SIG-M5 (cell line): ENCODE measurements at places on chromosomes 5 and 9.

GRCh38 chr9:132754236-132754635, 84.0 kb downstream of the GTF3C4 start:
- DNase-seq = no peak

- DNase-seq = no peak
Measured at GRCh38 chr9:69178583-69179011, 4.5 kb downstream of the TJP2 start.

DNA sequence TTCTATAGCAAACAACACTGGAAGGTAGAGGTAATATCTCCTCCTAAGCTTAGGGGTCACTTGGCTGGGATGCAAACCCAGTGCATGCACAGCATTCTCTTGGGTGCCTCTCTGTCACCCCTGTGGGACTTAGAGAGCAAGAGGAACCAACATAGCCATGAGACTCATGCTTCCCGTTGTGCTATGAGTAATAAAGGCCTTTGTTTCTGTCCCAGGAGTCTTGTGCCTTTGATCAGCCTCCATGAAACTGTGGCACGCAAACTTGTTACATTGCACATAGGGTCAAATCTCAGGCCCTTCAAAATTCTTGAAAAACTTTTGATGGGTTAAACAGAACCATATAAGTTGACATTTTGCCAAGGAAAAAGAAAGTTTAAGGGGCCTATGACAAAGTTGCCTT, 272.8 kb downstream of the TAF11L14 start:
- no peak for DNase-seq

DNA sequence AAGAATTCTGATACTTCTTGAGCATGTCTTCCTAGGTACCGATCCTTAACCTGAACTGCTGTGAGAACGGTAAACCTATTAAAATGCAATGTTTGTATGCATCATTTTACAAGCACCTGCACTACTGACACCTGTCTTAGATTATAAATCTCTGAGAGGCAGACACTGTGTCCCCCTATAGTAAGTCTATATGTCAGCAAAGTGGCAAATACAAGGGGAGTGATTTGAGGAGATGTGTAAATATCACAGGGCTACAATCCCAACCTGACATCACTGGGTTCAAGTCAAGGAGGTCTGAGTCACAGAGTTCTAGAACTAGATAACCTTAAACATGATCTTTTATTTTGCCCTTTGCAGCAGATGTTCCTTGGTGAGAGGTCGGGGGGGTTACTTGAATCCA, 64.1 kb downstream of the ANKH start:
- DNase-seq = no peak

GRCh38 chr5:122333564-122333963, 21.5 kb downstream of the SNCAIP start:
- no peak for DNase-seq

DNA sequence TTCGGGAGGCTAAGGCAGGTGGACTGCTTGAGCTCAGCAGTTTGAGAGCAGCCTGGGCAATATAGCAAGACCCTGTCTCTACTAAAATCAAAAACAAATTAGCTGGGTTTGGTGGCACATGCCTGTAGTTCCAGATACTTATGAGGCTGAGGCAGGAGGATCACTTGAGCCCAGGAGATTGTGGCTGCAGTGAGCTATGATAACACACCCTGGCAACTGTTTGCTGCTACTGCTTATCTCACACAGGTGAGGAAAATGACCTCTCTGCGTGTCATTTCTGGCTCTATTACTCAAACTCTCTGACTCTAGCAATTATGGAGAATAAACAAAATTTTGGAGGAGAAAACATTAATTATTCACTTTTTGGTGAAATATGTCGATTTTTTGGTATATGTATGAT, 45.3 kb upstream of the TMC1 start:
- no peak for DNase-seq

DNA sequence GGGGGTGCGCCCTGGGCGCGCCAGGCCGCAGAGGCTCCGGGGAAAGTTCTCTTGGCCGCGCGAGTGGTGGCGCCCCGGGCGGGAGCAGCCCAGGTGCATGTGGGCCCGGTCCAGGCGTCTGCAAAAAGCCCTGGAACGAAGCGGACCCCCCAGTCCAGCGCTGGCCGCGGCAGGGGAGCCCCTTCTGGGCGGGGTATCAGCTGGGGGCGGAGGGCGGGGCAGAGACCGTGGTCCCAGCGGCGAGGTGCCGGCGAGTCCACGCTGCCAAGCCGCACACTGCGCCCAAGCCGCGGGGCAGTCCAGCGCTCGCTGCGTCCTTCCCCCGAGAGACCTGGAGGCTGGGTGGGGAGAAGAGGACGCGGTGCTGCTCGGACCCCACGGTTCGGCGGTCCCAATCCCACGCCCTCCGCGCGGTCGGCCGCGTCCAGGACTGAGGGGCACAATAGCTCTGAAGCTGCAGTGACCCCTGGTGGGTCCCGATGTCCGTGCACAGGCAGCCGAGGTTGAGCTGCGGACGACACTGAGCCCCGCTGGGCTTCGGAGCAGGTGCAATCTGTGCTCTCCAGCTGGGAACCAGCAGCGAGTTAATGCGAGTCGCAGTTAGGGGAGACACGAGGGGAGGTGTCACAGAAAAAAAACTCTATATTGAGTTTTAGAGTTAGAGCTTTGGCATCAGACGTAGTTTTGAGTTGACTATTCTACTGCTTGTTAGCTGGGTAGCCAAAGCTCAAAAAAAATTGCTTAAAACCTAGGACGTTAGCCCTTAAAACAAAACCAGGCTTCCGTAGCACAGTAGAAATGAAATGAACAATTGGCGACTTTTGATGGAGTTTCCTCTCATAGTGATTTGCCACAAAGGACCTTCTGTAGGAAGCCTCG, 1.1 kb upstream of the EPB41L4A start:
- no peak for DNase-seq

GRCh38 chr5:175729829-175730277, 72.0 kb downstream of the HRH2 start:
- peak; percentile 23 for DNase-seq

DNA sequence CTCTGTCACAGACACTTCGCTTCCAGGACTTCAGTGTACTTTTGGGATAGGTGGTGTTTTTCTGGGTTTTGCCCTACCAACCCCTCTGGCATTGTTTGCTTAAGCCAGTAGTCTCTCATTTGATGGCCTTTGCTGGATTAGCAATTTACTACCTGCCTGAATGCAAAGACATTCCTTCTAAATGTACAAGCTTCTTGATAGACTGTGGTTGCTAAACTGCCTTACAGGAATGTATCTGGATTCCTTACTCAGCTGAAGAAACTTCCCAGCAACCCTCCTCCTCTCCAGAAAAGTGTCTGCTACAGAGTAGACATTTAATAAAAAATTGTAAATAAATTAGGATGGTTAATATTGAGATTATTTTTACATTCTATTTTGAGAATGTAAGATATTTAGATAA, 1916.7 kb downstream of the EFNA5 start:
- DNase-seq = no peak

DNA sequence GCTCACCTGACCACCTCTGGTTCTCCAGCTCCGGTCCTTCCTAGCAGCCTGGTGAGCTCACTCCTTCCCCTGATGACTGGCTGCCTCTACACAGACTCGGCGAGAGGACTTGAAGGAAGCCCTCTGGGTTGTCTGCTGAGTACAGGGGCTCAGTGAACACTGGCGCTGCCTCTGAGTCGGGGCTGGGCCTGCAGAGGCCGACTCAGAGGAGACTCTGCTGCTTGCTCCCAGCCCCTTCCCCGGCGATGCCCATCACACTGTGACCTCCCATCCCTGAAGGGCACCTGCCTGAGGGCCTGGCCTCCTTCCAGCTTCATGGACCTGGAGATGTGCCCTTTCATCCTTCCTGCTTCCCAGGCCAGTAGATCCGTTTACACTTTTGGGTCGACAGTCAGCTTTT, 22.0 kb downstream of the CRB2 start:
- DNase-seq = no peak

- no peak for DNase-seq
Measured at GRCh38 chr5:132059696-132060500, 557 bp upstream of the IL3 start.

DNA sequence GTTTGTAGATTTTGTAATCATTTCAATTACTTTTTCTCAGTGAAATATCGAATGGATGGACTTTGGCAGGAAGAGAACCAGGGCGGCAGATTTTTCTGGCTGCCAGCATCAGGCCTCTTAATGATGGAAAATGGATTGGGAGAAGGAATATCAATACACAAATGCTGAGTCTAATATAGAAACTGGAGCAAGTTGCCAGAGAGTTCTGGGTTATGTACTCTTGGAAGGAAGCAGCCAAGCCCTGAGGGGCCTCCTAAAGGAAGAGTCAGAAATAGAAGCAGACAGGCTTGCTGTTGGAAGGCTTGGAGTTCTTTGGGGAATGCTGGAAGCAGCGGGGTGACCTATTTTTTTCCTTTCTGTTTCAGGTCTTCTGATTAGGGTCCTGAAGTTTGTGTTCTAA, 428.6 kb downstream of the DMAC1 start:
- no peak for DNase-seq
